Esophagus muscularis mucosa (tissue), 4 donors: ENCODE measurements at places on chromosomes 3 and 15. TPM values are rescaled to one million over a fixed set of nuclear protein-coding genes. Genes with fewer than 3 reads are reported as not detected.

- no peaks in the 10 kb centered on the region for H3K27me3 ChIP-seq
- H3K36me3 ChIP-seq: no peaks in the 10 kb centered on the region
- DNase-seq: no peak
- H3K27ac ChIP-seq: no peak overlapping the region
- H3K4me1 ChIP-seq: no peaks in the 10 kb centered on the region
These were observed 76.9 kb upstream of the RGMA start for GRCh38 chr15:93165734-93166470.

DNA sequence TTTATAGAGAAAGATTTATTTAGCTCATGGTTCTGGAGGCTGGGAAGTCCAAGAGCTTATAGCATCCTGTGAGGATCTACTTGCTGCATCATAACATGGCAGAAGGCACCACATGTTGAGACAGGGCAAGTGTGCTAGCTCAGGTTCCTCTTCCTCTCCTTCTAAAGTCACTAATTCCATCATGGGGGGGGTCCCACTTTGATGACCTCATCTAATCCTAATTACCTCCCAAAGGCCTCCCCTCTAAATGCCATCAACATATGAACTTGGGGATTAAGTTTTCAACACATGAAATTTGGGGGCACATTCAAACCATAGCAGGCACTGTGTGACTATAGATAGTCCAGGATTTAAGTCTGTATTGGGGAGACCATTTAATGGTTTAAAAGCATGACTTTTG is 297.1 kb upstream of the ROPN1 start:
- no peaks in the 10 kb centered on the region for H3K27me3 ChIP-seq
- no peak overlapping the region for H3K27ac ChIP-seq
- H3K36me3 ChIP-seq: no peaks in the 10 kb centered on the region

GRCh38 chr3:37271611-37272010 is 97.2 kb upstream of the LRRFIP2 start:
- H3K4me3 ChIP-seq: no peak overlapping the region
- no peak overlapping the region for H3K27ac ChIP-seq
- no peak for DNase-seq

Gene NCEH1
- 11.6 TPM for total RNA-seq

Gene CHRM5
- not detected for total RNA-seq

GRCh38 chr15:26891448-26892181 is 24.8 kb downstream of the GABRA5 start:
- peak overlapping the region; percentile 46 for H3K4me3 ChIP-seq
- no peak overlapping the region for H3K27ac ChIP-seq
- H3K27me3 ChIP-seq: no peaks in the 10 kb centered on the region
- peak; percentile 91 for DNase-seq

Gene FAM174B
- total RNA-seq: 10.4 TPM

Gene CASR
- total RNA-seq: 0.19 TPM

GRCh38 chr15:90040618-90041017 is 39.5 kb downstream of the ZNF710 start:
- no peak overlapping the region for H3K4me3 ChIP-seq
- no peaks in the 10 kb centered on the region for H3K36me3 ChIP-seq
- peaks cover 32% of the 10 kb centered on the region for H3K4me1 ChIP-seq

GRCh38 chr3:109125902-109126301 is 8.0 kb upstream of the MORC1 start:
- no peak overlapping the region for H3K27ac ChIP-seq
- H3K36me3 ChIP-seq: no peaks in the 10 kb centered on the region
- no peak for DNase-seq
- H3K4me3 ChIP-seq: no peak overlapping the region

GRCh38 chr3:107666853-107667252 is 144.1 kb downstream of the BBX start:
- DNase-seq: no peak
- H3K36me3 ChIP-seq: no peaks in the 10 kb centered on the region
- H3K4me3 ChIP-seq: no peak overlapping the region

- H3K4me1 ChIP-seq: peaks cover 41% of the 10 kb centered on the region
- peaks cover 39% of the 10 kb centered on the region for H3K36me3 ChIP-seq
- H3K27me3 ChIP-seq: no peaks in the 10 kb centered on the region
- peak overlapping the region; percentile 81 for H3K27ac ChIP-seq
- no peak overlapping the region for H3K4me3 ChIP-seq
- no peak for DNase-seq
These were observed 18.4 kb downstream of the GYG1 start for GRCh38 chr3:149009732-149010131.

DNA sequence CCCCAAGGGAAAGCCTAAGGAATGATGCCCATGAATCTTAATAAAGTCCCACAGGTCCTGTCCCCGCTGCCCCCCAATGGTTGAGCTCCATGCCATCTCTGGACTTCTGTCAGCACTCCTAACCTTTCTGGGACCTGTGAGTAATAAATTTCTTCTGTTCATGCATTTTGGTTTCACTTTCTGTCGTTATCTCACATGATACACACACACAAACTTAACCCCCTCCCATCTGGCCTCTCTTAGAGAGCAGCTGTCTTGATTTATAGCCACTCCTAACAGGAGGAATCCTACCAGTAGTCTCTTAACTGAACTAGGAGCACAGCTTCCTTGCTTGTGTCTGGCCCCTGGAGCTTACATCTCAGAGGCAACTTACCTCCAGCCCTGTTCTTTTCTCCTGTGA is 82.7 kb upstream of the SELENOK start:
- no peak overlapping the region for H3K27ac ChIP-seq
- H3K27me3 ChIP-seq: no peaks in the 10 kb centered on the region
- no peaks in the 10 kb centered on the region for H3K4me1 ChIP-seq
- H3K4me3 ChIP-seq: no peak overlapping the region

DNA sequence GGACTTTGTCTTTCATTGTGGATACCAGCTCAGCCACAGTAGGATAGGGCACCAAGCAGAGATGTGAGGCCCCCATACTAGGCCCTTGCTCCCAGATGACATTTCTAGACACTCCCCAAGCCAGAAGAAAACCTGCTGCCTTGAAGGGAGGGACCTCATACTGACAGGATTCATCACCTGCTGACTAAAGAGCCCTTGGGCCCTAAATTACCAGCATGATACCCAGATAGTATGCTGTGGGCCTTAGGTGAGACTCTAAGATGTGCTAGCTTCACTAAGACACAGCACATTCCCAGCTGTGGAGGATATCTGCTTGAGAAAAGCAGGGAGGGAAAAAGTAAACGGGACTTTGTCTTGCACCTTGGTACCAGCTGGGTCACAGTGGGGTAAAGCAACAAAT is 324.0 kb downstream of the TBL1XR1 start:
- no peak overlapping the region for H3K27ac ChIP-seq
- H3K4me3 ChIP-seq: no peak overlapping the region
- no peak for DNase-seq

DNA sequence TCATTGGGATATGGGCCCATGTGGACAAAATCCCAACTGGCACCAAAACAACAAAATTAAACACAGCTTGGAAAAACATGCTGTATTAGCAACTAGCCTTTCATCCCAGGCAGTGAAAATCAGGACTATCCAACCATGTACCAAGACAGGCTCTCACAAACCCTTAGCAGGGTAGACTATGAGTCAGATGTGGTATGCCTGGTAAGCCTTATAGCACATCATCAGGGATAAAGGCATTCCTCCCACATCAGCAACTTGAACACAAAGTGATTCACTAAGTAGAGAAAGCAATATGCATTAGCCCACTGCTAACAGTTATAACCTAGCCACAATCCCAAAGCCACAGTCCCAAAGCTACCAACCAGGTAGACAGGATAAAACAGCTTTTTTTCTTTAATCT is 8.0 kb downstream of the CEP152 start:
- H3K36me3 ChIP-seq: no peaks in the 10 kb centered on the region
- DNase-seq: no peak
- no peak overlapping the region for H3K27ac ChIP-seq
- peaks cover 7% of the 10 kb centered on the region for H3K4me1 ChIP-seq
- no peaks in the 10 kb centered on the region for H3K27me3 ChIP-seq
- H3K4me3 ChIP-seq: no peak overlapping the region

- no peak for DNase-seq
- H3K4me3 ChIP-seq: no peak overlapping the region
- no peak overlapping the region for H3K27ac ChIP-seq
- no peaks in the 10 kb centered on the region for H3K27me3 ChIP-seq
- H3K36me3 ChIP-seq: no peaks in the 10 kb centered on the region
These were observed 236.8 kb upstream of the UBE2E2 start for GRCh38 chr3:22966349-22966748.

DNA sequence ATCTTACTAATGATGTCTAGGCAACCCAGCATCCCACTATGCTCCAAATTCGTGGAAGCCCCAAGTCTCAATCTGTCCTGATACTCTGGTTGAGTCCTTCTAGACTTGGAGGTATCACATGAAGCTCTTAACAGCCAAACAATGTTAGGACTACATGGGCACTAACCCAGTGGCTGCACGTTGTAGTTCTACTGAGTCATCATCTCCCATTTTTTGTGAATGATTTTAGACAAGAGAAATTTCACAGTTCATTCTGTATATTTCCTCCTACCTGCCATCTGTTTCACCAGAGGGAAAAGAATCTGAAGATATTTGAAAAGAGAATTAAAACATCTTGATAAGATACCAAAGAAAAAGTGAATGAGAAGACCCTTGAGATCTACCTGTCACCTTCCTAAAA is 9.8 kb upstream of the WWTR1 start:
- no peaks in the 10 kb centered on the region for H3K36me3 ChIP-seq
- H3K4me3 ChIP-seq: no peak overlapping the region
- H3K27ac ChIP-seq: no peak overlapping the region
- no peaks in the 10 kb centered on the region for H3K27me3 ChIP-seq
- no peak for DNase-seq

Gene NR2F2
- 42.7 TPM for total RNA-seq

Gene LIPH
- not detected for total RNA-seq

Gene GRAMD1C
- 2.7 TPM for total RNA-seq

DNA sequence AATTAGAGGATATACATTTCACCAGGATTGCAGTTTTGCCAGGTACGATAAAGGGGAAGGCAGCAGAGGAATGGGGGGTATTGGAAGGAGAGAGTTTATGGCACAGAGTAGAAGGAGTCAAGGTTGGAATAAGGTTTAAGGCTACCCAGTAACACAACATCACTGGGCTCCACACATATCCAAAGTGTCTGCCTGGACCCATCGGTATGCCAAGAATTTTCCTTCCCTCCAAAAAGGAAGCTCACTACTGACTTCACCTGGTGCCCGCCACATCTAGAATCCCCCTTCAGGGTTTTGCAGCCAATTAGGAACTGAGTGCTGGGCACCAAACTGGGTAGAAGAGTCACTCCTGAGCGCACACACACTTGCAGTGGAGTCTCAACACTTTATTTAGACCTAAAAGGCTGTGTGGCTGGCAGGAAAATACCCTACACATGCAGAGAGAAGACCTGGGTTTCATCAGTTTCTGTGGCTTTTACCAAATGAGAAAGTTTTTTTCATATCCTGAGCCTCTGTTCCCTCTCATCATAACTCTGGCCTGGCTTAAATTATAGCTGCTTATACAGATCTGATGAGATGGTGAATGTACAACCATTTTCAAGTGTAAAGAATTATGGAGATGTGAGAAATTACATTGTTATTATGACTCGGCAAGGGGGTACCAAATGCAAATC is 190.8 kb upstream of the LPP start:
- DNase-seq: no peak
- H3K27me3 ChIP-seq: no peaks in the 10 kb centered on the region
- peaks cover 7% of the 10 kb centered on the region for H3K4me1 ChIP-seq
- H3K36me3 ChIP-seq: no peaks in the 10 kb centered on the region
- H3K4me3 ChIP-seq: no peak overlapping the region

Gene ZDHHC23
- total RNA-seq: 2.5 TPM

GRCh38 chr15:90836296-90836871 is 32.0 kb upstream of the FURIN start:
- H3K27ac ChIP-seq: no peak overlapping the region
- no peaks in the 10 kb centered on the region for H3K36me3 ChIP-seq
- DNase-seq: no peak
- H3K27me3 ChIP-seq: no peaks in the 10 kb centered on the region

Gene LRTM1
- total RNA-seq: not detected

Gene KY
- total RNA-seq: 0.42 TPM

DNA sequence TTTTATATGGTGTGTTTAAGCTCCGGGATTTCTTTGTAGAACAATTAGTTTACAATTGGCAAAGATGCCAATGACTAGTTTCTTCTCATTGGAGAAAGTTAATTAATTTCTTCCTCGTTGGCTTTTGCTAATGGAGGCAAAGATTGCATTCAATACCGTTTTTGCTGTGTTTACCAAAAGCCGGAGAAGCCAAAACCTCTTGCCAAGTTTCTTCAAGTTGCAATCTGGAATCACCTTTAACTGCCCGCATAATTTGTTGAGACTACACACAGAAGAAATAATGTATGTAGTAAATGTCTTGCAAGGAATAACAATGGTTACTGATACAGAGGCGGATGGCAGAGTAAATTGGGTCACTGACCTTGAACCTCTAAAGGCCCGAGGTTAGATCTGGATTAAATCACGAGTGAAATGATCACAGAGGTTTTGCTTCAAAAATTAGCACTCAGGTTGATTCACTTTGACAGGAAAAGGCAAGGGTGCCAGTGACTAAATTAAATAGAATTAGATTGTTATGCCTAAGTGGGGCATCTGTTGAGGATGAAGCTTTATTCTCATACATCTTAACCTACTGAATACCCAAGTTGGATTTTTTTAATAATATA is 732.1 kb upstream of the NR2F2 start:
- no peak overlapping the region for H3K4me3 ChIP-seq
- no peak overlapping the region for H3K27ac ChIP-seq
- peaks cover 17% of the 10 kb centered on the region for H3K4me1 ChIP-seq
- DNase-seq: no peak
- H3K27me3 ChIP-seq: no peaks in the 10 kb centered on the region

DNA sequence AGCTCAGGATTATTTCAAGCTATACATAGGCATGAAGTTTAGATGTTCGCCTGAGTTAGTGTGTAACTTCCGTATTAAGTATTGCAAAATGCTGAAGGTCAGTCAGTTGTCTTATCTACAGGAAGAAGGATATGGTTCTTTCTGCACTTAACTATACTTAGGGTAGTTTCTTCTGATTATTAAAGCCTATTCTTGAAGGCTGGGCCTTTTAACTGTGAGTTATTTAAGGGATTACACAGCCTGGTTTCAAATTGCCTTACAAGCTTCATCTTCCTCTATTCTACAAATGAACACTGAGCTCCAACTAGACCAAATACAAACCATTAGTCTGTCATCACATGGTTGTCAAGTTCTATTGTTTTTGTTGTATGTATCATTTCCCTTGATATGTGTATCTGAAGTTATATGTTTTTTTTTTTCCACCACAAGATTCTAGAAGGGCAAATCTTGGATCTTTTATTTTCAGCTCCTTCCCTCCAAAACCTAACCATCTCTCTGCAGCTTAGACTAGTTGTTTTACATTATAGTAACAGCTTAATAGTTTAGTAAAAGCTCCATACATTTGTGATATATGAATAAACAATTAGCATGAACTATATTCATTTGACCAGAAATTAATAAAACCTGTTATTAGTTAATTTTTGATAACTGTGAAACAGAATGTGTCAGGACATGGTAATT is 272.9 kb upstream of the KCNMB2 start:
- no peaks in the 10 kb centered on the region for H3K36me3 ChIP-seq
- no peaks in the 10 kb centered on the region for H3K4me1 ChIP-seq
- no peak for DNase-seq
- no peak overlapping the region for H3K27ac ChIP-seq
- no peaks in the 10 kb centered on the region for H3K27me3 ChIP-seq
- no peak overlapping the region for H3K4me3 ChIP-seq

- H3K4me3 ChIP-seq: no peak overlapping the region
- no peak for DNase-seq
- no peaks in the 10 kb centered on the region for H3K4me1 ChIP-seq
- H3K27ac ChIP-seq: no peak overlapping the region
These were observed 837.9 kb downstream of the OTOL1 start for GRCh38 chr3:162334537-162334936.

Gene SOX14
- total RNA-seq: not detected

GRCh38 chr15:64333986-64334929 is 21.7 kb downstream of the CSNK1G1 start:
- peaks cover 8% of the 10 kb centered on the region for H3K4me1 ChIP-seq
- no peaks in the 10 kb centered on the region for H3K27me3 ChIP-seq
- H3K27ac ChIP-seq: no peak overlapping the region
- DNase-seq: no peak
- no peaks in the 10 kb centered on the region for H3K36me3 ChIP-seq
- H3K4me3 ChIP-seq: no peak overlapping the region
